ENCODE measurements at places on chromosomes 2 and 18.

DNA sequence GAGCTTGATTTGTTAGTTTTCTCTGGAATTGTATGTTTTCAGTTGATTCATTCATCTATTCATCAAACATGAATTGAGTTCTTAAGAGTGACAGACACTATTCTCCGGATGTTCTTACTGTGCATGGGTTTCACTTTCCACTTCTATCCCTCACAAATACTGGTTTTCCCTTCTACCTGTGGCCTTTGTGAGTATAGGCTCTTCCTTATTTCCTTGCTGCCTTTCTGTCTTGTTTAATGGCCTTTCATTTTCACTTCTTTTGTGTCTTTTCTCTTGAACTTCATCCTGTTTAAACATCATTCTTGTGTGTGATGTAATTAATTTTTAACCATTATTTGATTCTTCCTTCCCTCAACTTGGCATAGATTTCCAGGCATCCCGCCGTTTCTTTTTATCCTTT is 90.7 kb downstream of the CRIM1 start:
- DNase-seq: no peak

DNA sequence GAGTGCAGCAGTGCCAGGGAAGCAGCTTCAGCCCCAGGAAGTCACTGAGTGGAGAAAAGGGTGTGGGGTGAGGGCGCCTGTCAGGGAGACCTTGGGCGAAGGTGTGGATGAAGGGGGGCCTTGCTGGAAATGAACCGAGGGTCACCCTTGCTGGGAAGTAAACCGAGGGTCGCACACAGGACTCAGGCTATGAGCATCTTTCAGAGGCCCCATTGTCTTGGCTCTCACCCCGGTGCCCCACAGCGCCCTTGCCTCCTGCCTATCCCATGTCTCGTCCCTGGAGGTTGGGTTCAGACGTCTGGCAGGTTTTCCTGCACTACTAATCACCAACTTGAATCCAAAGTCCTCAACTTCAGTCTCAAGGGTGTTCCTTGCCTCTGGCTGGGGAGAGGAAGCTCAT is 122.8 kb upstream of the PXDN start:
- no peak for DNase-seq

DNA sequence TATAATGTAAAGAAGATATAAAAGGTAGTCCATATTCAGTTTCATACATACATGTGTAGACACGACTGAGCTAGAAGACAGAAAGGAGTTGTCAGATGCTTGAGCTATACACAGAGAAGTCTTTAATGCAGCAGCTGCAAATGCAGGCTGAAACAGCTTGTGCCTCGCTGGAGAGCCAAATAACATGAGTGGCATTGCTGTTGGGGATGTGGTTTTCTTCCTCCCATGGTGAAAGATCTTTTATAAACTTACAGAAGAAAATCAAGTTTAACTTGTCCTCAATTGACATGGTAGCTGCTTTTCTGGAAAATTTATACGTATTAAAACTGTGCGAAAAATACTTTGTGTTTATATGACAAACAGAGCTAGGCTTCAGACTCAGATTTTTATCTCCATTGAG is 16.4 kb upstream of the IL1R1 start:
- DNase-seq: no peak

- DNase-seq: no peak
Measured at GRCh38 chr2:180661686-180662030, 318.7 kb upstream of the UBE2E3 start.

- no peak for DNase-seq
Measured at GRCh38 chr18:78595453-78595852, 384.2 kb upstream of the SALL3 start.
